ENCODE measurements at places on chromosomes 4 and X. TPM values are rescaled to one million over a fixed set of nuclear protein-coding genes. Genes with fewer than 3 reads are reported as not detected.

DNA sequence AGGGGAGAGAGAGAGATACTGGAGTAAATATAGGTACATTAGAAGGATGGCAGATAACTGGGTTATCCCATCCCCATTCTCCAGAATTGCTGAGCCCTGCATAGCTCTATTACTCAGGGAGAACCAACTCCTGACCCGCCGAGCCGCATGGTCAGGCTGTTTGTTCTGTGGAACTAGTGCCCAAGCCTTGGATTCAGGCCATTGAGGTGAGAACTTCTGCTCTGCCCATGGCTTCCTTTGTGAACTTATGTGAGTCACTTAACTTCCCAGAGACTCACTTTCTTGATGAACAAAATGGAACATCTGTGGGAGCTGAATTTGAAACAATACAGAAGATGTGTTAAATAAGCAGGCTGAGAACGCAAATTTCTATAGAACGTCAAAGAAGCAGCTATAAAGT lies 54.2 kb downstream of the SPATA18 start:
- H3K27ac ChIP-seq = no peak overlapping the region
- H3K27me3 ChIP-seq = no peaks in the 10 kb centered on the region
- no peak overlapping the region for H3K4me3 ChIP-seq
- no peak for DNase-seq

DNA sequence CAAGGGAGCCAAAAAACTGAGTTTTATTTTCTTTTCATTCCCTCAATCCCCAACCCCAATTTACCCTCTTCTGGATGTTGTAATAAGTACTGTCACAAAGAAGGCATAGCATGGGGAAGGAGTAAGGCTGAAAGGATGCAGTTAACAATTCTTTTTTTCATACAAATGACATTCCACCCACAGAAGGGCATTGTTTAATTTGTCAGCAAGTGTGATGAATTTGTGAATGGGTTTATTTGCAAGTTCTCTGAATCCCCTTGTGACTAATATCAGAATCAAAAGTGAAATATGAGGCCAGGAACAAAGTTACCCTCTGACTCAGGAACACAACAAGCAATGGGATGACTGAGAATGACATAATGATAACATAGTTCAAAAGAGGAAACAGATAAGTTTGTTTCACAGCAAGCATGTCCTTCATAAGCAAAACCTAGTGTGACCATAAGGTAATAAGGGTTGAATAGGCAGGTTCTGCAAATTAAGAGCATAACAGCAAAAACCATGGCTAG lies 2.1 kb downstream of the GEMIN8 start:
- H3K4me3 ChIP-seq = 0 out of 2 replicates have a peak overlapping the region, but pooled peaks have one; percentile 69
- no peaks in the 10 kb centered on the region for H3K36me3 ChIP-seq
- H3K27ac ChIP-seq = no peak overlapping the region
- DNase-seq = no peak
- H3K4me1 ChIP-seq = peaks cover 22% of the 10 kb centered on the region

DNA sequence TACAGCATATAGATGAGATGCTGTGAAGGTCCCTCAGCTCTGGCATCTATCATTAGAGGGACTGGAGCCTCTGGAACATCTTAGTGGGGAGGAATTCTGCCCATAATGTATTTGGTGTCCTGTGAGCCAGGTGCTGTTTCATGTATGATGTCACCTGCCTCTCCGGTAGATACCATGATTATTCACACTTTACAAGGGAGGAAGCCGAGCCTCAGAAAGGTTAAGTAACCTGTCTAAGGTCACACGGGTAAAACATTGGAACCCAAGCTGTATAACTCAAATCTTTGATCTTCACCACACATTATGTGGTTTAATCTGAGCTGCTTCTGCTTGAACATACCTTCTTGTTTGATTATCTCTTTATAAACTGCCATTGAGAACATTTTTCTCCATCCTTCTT lies 442.8 kb downstream of the BCOR start:
- no peak for DNase-seq
- no peak overlapping the region for H3K4me3 ChIP-seq
- no peak overlapping the region for H3K27ac ChIP-seq
- H3K27me3 ChIP-seq = no peaks in the 10 kb centered on the region
- no peaks in the 10 kb centered on the region for H3K36me3 ChIP-seq
- no peaks in the 10 kb centered on the region for H3K4me1 ChIP-seq

DNA sequence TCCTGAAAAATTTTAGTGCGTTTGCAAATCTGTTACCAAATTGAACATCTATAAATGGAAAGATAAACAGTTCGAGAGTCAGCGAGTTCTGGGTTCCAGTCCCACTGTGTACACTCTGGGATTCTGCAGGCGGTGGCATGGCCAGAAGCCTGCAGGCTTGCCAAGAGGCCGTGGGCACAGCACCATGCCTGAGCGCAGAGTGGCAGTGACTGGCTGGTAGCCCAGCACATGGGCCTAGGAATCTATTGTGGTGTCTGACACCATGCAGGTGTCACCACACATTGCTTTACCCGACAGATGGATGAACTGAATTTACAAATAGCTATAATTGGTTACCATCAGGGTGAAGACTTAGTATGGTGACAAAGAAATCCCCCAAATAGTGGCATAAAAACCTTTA lies 71.7 kb upstream of the TLR3 start:
- no peak overlapping the region for H3K27ac ChIP-seq
- H3K4me1 ChIP-seq = no peaks in the 10 kb centered on the region
- DNase-seq = no peak
- no peaks in the 10 kb centered on the region for H3K36me3 ChIP-seq
- no peak overlapping the region for H3K4me3 ChIP-seq

GRCh38 chrX:1273896-1274295 lies 5.3 kb downstream of the CSF2RA start:
- no peaks in the 10 kb centered on the region for H3K27me3 ChIP-seq
- H3K27ac ChIP-seq = no peak overlapping the region
- H3K4me3 ChIP-seq = no peak overlapping the region
- H3K36me3 ChIP-seq = no peaks in the 10 kb centered on the region

DNA sequence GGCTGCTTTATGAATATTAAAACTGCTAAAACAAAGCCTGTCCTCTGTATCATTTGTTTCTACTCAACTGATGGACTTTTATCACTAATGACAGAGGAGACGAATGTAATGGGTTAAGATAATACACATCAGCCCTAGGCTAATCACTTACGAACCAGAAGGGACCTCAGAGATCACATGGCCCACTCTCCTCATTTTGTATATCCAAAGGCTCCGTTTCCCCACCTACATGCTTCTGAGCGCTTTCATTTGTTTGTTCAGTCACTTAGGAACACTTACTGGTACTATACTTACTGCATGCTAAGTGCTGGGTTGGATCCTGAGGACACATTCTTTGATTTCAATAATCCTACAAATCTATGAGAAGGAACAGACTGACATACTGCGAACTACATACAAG lies 169.3 kb downstream of the CEP135 start:
- H3K36me3 ChIP-seq = no peaks in the 10 kb centered on the region
- no peaks in the 10 kb centered on the region for H3K27me3 ChIP-seq
- no peak overlapping the region for H3K27ac ChIP-seq
- no peaks in the 10 kb centered on the region for H3K4me1 ChIP-seq

- no peak overlapping the region for H3K4me3 ChIP-seq
- no peak overlapping the region for H3K27ac ChIP-seq
- no peaks in the 10 kb centered on the region for H3K27me3 ChIP-seq
- no peaks in the 10 kb centered on the region for H3K36me3 ChIP-seq
- no peak for DNase-seq
Observed at GRCh38 chr4:77100234-77100633, 24.4 kb upstream of the CCNI start.

DNA sequence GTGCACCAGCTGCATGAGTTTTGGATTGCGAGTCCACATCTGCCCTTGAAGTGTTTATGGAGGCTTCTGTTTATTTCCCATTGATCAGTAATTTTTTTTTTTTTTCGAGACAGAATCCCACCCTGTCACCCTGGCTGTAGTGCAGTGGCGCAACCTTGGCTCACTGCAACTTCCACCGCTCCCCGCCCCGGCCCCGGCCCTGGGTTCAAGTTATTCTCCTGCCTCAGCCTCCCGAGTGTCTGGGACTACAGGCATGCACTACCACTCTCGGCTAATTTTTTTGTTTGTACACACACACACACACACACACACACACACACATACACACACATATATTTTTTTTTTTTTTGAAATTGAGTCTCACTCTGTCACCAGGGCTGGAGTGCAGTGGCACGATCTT lies 46.1 kb downstream of the SMAD1 start:
- H3K36me3 ChIP-seq = no peaks in the 10 kb centered on the region
- no peaks in the 10 kb centered on the region for H3K27me3 ChIP-seq
- no peaks in the 10 kb centered on the region for H3K4me1 ChIP-seq
- no peak overlapping the region for H3K4me3 ChIP-seq
- H3K27ac ChIP-seq = no peak overlapping the region
- DNase-seq = no peak

GRPR gene
- 0.15 TPM for total RNA-seq

ATP2B3 gene
- not detected for total RNA-seq

DDX60 gene
- 6.5 TPM for total RNA-seq

ZFP92 gene
- total RNA-seq = not detected

All from HCT116 (cell line).